ENCODE measurements at places on chromosomes 4 and X.

DNA sequence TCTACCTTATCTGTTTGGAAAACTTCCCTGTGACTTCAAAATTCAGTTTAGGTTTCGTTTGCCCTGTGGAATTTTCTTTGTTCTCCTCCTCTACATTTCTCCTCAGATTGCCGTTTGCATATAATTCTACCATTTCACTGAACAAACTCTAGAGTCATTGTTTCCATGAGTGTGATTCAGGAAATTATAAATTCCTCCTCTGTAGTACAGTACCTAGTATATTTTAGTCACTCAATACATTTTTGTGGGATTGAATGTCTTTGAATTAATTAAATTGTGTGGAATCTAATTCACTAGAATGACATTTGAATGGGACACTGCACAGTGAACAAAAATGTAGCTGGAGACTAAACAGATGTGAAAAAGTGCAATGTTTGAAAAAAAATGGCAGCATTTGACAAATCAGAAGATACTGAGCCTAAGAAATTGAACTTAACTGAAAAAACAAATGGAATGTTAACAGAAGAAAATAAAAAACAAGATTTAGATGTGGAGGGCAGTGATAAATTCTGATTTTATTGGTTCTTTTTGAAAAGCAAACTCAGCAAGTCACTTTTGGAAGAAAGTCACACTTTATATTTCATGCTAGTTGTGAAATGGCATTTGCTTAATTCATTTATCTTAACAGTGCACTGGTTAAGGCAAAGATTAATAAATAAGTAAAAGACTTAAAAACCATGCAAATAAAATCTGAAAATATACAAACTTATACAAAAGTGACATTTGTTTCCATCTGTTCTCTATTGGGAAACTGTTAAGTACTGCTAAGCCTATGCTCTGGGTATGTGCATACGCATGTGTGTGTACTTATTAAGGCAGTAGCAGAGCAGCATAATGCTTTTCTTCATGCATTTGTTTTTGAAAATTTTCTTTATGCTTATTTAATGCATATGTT is 512.3 kb downstream of the FAT4 start:
- DNase-seq = no peak

DNA sequence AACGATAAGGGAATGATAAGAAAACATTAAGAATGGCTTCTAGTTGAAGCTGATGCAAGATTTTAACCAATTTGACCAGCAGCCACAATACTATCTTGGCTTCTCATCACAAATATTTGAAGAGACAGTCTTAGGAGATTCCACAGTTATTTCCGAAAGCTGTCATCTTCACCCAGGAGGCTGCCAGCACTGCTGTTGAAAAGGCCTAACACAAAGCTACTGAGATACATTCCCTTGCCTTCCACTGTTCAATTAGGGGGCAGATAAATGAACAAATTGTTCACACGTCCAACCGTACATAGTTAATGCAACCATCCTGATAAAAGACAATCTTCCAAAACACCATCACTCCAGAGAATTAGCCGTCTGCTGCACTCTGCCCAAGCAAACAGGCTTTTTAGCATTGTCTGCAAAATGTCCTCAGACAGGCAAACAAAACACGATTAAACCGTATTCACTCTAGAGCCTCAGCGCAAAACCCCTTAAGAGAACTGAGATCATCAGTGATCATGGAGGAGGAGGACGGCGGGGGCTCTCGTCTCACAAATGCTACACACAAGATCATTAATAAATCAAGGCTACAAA is 189.8 kb upstream of the PSAPL1 start:
- DNase-seq = no peak

DNA sequence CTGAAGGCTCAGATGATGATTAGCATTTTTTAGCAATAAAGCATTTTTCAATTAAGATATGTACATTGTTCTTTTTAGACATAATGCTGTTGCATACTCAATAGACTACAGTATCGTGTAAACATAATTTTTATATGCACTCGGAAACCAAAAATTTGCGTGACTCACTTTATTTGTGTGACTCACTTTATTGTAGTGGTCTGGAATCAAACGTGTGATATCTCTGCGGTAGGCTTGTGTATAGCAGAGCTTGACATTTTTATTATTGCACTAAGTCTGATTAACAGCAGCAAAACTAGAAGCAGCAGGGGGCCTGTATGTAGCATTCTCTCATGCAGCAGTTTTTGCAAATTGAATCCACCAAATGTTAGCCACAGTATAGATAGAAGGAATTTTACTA is 119.1 kb upstream of the PRDX4 start:
- no peak for DNase-seq

DNA sequence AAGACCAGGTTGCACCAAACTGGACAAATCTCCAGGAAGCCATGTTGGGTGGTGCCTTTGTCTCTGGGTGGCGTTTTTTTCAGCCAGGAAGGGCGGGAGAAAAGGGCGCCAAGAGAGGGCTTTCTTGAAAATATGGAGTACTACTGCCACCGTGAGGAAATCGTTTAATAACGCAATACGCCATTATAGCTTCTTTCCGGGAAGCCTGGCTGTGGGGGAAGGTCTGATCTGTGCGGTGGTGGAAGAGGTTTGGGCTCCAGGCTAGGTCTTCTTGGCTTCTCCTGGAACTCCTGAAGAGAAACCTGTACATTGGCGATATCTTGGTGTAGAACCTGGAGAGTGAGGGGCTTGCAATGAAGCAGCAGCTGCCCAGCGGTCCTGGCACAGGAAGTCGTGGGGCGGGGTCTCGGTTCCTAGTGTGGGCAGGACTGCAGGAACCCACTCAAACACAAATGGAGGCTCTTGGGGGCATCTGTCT is 202.7 kb downstream of the OR13H1 start:
- no peak for DNase-seq

DNA sequence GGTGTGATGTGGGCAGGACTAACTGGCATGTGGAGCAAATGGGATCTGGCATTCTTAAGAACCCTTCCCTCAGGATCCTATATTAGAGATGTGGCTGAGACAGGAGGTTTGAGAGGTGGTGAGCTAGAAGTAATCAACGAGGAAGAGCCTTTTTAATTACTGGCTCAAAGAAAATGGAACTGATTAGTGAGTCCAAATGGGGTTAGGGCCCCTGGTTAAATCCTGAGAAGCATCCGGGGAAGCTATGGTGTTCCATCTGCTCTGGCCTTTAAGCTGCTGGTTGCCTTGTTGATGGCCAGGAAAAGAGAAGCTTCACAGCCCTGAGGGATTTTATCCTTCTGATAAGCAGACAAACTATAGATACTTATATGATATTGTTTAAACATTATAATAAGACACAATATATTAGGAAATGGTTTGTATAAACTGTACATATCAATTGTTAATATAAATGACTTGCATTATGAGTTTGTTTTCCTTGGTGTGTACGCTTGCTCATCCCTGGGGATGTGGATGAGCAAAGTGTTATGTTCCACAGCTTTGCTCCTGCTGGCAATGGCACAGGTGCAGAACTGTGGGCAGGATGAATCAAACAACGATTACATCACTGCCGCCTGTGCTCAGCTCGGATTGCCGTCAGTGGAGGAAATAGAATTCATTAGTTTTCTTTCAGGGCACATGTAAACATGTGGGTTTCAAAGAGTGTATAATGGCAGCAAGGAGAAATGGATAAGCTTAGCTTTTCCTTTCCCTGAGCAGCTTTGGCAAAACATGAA is 328.6 kb upstream of the ARX start:
- DNase-seq = no peak

DNA sequence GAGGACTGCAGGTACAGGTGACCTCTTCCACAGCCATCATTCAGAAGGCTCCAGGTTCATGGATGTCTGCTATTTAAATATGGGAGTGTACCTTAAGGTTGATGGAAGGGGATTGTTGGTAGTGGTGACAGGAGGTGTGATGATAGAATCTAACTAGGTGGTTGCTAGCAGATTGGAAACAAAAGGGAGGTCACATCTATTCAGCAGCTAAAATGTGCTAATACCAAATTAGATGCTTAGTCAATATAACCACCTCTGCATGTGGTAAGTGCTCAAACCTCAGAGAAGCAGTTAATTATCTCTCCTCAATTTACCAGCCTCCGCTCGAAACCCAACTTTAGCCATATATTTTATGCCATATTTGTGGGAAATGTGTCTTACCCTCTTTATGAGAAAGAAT is 98.7 kb upstream of the CCSER1 start:
- DNase-seq = no peak

DNA sequence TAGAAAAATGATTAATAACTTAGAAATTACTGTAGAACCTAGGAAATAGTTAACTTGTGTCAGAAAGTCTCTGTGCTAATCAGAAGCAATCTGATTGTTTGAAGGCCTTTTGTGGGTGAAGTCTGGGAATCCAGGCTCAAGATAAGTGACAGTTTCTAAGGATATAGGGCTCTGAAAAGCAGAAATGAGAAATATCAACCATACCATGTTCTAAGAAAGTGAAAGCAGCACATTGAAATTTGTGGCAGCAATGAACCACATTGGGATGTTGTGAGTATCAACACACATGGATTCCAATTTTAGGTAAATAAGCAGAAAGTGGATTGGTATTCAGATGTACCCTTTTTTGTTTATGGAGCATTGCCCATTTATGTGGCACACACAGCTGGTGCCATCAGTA is 464.6 kb downstream of the IL15 start:
- DNase-seq = peak; percentile 31

DNA sequence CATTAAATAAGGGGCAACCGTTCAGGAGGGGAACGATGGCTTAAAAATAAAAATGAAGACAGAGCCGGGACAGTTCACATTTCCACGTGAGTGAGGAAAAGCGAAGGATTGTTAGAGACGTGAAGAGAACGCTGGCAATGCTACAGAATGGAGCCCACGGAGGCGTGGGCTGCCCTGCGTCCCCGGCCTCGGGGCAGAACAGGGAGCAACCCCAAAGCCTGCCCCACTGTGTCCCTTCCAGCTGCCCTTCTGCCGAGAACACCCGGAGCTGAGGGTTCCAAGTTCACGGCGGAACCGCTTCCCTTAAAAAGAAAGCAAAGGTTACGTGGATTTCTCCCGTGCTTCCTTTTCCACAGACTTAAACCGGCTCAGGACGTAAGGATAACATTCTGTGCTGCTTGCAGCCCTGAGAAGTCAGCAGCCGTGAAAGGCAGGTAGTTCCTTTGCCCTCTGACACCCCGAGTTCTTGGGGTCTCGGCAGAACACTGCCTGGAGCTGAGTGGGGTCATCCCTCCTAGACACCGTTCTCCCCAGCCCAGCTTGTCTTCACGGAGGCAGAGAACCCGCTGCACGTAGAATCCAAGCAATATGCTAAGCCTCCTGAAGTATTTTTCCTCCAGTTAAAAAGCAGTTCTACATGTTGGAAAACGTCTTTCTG is 14.2 kb downstream of the DHRSX start:
- no peak for DNase-seq

DNA sequence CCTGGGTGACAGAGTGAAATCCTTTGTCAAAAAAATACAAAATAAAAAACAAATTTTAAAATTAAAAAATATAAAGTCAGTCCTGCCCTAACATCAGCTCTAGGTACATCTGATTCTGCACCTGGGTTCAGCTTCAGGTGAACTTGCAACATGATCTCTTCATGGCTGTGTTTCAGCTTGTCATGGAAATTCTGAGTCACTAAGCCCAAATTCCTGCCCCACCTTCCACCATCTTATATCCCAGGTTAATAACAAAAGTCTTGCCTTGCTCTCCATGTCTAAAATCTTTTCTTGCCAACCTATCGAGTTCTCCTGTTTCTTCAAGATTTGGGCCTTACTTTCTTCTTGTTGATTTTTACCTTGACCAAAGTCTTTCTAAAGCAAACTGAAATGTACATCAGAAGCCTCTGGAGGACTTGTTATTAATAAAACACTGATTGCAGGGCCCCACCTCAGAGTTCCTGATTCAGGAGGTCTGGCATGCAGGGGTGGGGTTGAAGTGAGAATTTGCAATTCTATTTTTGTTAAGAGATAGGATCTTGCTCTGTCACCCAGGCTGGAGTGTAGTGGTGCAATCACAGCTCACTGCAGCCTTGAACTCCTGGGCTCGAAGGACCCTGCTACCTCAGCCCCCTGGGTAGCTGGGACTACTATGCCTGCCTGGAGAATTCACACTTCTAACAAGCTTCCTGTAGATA is 125.8 kb upstream of the VCX3A start:
- no peak for DNase-seq

DNA sequence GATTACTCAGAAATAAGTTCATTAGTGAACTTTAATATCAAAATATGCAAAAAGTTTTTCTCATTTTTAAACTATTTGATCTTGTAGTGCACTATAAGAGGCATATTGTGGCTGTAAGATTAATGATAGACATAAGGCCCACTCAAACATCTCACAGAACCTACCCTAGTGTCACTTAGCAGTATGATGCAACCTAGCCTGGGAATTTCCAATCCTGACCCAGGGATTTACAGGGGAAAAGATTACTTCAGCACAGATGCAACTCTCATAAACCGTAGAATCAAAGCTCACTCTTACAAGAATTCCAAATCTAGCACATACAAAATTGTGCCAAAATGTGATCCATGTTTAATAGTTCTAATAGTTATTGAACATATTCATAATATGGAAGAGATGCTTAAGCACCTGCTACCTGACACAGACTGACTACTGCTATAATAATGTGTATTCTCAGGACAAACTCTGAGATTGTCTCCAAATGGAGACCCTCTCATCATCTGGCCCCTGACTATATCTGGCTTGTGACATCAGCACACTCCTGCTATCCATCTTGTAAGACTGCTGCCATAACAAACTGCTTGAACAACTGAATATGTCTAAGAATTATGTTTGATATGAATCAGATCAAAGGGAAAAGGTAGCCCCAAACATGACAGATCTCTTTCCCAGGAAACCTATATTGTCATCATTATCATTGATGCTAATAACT is 271.9 kb downstream of the PABPC4L start:
- DNase-seq = no peak

- no peak for DNase-seq
Observed at GRCh38 chr4:83751336-83751949, 215.5 kb downstream of the GPAT3 start.

- peak; percentile 84 for DNase-seq
Observed at GRCh38 chrX:9728261-9728660, 37.4 kb downstream of the GPR143 start.

DNA sequence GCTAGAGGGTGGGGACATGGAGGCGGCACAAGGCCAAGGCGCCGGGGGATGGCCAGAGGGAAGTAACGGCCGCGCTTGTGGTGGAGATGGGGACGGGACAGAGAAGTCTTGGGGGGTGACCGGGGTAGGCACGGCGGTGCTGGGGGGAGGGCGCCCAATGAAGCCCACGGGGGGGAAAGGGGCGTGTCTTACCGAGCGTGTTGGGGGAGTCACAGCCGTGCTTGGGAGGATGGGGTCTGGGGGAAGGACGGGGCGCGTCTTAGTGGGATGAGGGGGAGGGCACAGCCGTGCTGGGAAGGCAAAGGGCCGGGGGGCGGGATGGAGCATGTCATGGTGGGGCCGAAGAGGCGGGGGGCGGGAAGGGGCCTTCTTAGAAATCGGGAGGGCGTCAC is 952 bp downstream of the ARSD start:
- no peak for DNase-seq

All from MV-4-11 (cell line).